Cortex of kidney (tissue), 1 donor: ENCODE measurements at places on chromosomes 5 and 9.

GRCh38 chr5:159493696-159494095 is 163.4 kb upstream of the IL12B start:
- DNase-seq, result no peak

- DNase-seq, result no peak
These were observed 3.8 kb downstream of the LMAN2 start for GRCh38 chr5:177347699-177348098.

GRCh38 chr5:62717301-62717933 is 138.8 kb downstream of the LRRC70 start:
- DNase-seq, result no peak

DNA sequence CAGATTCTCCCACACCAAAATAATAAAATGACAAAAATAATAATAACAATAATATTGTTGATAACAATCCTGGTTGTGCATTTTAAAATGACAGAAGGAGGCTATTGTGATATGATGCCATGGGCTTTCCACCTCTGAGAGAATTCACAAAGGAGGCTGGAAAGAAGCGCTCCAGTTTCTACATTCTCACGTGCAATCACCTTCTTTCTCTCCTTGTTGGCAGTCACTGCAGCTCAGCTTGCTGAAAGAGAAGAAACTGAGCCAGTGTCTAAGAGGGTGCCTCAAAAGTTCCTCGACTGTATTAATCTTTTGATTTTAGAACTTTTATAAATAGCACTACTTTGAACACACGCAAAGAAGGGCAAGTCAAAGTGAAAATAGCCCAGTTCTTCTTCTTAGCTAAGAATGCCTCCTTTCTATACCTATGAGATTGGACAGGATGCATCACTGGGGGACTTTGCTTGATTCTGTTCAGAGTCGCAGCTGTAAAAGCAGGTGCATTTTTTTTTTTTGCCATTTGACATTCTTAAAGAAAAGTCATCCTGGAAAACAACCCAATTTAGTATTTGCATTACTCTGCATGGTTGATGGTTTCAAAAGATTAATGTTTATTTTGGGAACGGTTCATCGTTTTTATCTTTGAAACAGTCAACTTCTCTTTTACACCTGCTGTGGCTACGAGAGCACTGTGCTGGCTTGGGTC is 12.4 kb upstream of the SUB1 start:
- DNase-seq, result no peak

- DNase-seq, result no peak
These were observed 29.1 kb downstream of the ANKDD1B start for GRCh38 chr5:75640395-75640794.

- DNase-seq, result no peak
These were observed 153.4 kb downstream of the PIK3R1 start for GRCh38 chr5:68369023-68369359.

DNA sequence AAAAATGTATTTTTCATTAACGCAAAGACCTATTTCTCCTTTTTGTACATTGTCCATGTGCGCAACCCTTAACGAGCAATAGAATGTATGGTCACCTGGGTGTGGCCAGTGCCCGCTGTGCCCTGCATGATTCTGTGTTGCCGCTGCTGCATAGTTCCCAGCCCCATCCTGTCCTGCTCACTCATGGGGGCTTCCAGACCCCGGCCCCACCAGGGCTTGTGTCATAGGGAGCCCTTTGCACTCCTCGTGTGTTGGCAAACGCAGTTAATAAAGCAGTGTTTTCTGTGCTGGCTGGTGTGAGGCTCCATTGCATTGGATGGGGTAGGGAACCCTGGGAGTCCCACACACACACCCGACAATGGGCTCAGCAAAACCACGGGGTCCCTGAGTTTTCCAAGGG is 49.7 kb downstream of the SAR1B start:
- no peak for DNase-seq

GRCh38 chr9:19156026-19156474 is 28.8 kb upstream of the PLIN2 start:
- DNase-seq, result no peak

DNA sequence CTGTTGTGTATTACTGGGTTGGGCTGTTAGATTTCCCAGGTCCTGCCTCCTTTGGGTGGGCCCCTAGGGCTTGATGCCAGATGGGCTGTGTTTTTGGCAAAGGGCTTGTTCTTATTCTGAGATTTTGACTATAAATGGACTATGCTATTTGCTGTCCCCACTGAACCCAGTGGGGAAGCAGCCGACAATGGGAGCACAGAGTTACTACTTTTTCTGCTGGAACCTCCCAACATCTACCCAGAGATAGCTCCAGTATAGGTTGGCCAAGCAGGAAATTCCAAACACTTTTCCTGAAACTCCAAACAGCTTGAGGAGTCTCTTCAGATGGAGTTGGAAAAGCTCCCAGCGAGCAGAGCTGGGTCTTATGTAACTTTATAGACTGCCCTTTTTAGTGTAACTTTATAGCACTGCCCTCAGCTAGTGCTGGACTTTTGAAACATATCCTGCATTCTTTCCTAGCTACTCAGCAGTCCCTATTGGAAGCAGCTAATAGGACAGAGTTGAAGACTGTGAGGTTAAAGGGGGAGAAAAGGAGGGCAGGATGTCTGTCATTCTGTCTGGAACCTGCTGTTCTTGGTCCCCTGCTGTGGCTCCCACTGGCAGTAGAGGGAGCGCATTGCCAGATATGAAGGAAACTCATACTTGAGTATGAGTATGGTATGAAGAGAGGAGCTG is 21.0 kb downstream of the RUSC2 start:
- DNase-seq, result no peak
